ENCODE measurements at places on chromosomes 4 and X.

DNA sequence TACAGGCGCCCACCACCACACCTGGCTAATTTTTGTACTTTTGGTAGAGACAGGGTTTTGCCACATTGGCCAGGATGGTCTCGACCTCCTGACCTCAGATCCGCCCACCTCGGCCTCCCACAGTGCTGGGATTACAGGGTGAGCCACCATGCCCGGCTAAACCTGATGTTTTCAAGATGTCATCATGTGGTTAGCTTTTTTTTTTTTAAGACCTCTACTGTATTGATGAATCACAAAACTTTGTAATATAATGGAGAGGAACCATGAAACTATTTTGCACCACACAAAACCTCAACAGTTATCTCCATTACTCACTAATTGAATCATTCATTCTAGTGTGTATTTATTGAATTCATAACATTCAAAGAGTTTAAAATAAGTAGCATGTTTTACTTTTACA, 94.7 kb upstream of the NEIL3 start:
- DNase-seq, result no peak

GRCh38 chrX:48989483-48989882, 12.6 kb downstream of the GRIPAP1 start:
- DNase-seq, result no peak

DNA sequence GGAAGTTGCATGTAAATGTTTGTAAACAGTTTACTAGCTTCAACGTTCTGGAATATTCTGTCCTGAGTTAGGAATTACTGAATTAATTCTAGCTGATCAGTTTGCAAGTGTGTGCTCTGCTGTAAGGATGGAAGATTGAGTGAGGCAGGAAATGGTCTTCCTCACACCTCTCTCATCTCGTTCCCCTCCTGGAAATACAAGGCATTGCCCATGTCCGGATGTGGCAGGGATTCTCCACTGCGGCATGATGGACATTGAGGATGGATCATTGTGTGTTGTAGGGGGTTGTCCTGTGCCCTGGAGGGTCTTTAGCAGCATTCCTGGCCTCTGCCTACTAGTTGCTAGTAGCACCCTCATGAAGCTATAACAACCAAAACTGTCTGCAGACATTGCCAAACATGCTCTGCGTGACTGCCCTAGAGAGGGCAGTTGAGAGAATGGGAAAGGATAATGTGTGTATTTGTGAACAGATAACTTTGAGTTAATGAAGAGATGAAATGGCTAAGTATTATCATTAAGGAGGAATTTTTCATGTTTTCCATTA, 12.6 kb downstream of the CA5B start:
- no peak for DNase-seq

- DNase-seq, result no peak
Observed at GRCh38 chr4:102791318-102791835, 30.6 kb upstream of the MANBA start.

DNA sequence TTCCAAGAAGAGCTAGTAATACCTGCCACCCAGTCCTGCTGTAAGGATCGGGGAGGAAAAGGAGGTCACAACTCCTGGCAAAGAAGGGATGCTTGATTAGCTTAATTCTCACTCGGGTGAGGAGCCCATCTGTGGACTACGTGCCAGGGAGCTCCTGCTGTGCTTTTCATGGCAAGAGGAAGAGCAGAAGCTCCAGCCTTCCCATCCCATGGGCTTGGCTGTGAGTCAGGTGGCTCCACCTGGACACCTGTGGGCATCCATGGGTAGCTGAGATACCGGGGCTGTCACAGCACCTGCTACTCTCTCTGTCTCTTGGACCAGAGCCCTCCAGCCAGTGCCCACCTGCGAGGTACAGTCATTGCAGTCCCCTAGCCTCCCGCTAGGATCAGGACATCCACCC, 18.0 kb downstream of the CLNK start:
- DNase-seq, result no peak

- DNase-seq, result no peak
Observed at GRCh38 chr4:97317671-97318070, 825.6 kb downstream of the STPG2 start.

DNA sequence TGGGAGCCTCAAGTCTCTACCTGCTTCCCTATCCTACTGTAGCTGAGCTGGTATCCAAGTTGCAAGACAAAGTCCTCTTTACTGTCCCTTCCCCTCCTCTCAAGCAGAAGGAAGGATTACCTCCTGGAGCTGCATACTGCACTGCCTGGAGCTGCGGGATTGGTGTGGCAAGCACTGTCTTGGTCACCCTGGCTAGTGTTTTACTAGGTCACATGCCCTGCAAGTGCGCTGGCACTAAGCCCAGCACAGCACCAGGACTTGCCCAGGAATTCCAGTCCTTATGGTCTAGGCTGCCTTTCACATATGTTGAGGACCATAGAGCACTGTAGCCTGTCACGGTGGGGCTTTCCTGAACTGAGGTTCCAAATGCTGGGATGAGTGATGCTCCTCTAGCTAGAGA, 227.3 kb upstream of the ZC4H2 start:
- no peak for DNase-seq

DNA sequence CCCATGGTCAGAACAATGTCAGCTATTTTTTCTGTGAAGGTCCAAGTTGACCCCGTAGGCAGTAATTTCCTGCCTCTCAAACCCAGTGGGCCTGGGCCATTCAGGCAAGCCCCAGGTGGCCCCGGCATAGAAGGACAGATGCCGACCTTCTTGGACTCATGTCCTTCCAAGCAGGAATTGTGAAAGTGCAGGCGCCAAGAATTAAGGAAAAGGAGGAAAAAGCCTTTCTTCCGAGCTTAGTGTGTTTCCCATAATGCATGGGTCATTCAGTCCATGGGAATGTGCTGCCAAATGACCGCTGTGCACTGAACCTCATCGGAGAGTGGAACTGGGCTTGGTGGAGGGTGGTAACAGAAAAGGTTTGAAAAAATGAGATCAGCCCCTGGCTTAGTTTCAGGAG, 196.5 kb upstream of the HS3ST1 start:
- no peak for DNase-seq

DNA sequence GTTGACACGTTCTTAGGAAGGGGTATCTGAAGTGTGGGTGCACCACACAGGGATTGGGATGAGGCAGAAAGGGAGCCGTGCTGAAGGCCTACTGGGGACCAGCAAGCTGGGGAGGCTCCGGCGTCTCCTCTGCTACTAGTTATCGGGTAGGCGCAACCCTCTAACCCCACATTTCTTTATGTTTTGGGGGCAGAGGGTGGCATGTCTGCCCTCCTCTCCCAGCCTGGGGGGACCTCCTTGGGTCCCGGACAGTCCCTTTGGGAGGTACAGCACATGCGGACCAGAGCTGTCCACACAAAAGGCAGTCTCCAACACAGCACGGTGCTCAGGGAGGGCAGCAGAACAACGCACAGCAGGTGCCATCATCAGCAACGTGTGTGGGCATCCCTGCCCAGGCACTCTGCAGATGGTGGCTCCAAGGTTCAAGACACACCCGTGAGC, 33.2 kb downstream of the WDR1 start:
- DNase-seq, result no peak
